Body of pancreas (tissue), 4 donors: ENCODE measurements at places on chromosomes 6 and 20. TPM values are rescaled to one million over a fixed set of nuclear protein-coding genes. Genes with fewer than 3 reads are reported as not detected.

The CDYL gene
- 8.0 TPM for total RNA-seq

The EIF6 gene
- 23.3 TPM for total RNA-seq

The GJA1 gene
- 14.8 TPM for total RNA-seq

The MEP1A gene
- not detected for total RNA-seq

The SPATA2 gene
- total RNA-seq = 7.3 TPM

The FOXF2 gene
- total RNA-seq = 0.26 TPM

The VGLL2 gene
- 0.99 TPM for total RNA-seq
